ENCODE measurements at places on chromosomes 6 and 20.

- DNase-seq = no peak
These were observed 31.7 kb downstream of the PAK5 start for GRCh38 chr20:9807136-9807535.

GRCh38 chr6:43578748-43579147 is 2.8 kb downstream of the POLH start:
- DNase-seq = no peak

DNA sequence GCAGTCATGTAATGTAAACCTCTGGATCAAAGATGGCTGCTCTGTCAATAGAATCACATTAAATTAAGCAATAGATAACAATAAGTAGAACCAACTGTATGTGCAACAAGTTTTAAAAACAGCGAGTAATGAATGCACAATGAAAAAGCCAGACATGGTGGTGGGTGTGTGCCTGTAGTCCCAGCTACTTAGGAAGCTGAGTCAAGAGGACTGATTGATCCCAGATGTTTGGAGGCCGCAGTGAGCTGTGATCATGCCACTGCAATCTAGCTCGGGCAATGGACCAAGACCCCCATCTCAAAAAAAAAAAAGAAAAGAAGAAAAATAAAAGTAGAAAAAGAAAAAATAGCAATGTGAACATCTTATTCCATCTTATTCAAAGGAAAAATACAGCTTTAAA is 558.7 kb upstream of the MMS22L start:
- no peak for DNase-seq

DNA sequence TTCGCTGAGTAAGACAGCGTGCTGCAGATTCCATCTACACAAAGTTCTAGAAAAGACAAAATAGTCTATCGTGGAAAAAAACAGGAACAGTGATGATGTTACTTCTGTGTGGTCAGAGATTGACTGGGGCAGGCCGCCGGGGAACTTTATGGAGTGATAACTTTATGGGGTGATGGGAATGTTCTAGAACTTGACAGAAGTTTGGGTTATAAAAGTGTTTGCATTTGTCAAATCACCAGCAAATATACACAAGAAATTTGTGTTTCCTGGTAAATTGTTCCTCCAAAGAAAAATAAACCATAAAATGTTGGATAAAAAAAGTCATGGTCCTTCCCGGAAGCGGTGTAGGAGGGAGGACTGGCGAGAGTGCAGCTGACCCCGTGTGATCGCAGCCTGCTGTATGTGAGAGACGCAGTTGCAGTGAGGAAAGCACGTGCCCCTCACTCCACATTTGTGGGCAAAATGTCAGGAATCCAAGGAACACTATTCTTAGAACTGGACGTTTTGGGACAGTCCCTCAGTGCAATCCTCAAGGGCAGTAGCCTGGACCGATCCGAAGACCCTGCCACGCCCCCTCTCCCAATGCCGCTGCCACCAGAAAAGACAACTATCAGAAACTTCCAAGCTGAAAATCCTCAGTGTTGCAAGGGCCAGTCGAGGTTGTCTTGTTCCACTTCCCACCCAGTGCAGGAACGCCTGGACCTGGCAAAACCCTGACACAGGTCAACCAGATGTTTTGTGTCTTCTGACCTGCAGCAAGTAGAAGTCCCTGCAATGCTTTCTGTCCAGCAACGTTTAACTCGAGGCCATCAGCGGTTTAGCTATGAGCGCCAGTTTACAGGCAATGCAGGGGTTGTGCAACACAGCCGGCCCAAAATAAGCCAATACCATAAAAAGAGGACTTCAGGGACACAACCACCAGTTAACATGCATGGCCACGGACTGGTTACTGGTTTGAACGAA is 80.5 kb upstream of the QKI start:
- no peak for DNase-seq

DNA sequence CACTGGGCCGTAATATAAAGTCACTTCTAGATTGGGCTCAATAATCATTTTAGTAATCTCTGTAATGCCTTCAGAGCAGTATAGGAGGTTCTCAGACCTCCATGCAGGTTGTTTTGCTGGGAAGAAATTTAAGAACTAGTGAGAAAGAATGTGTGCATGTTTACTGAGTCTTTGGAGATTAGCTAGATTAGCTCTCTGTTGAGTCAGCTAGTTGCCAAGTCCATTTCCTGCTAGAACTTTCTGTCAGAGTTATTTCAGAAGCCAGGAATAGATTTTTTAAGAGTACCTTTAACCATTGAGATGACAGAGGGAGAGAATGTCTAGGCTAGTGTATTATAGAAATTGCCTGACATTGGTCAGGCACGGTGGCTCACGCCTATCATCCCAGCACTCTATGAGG is 33.3 kb downstream of the ORC3 start:
- DNase-seq = no peak

- no peak for DNase-seq
These were observed 25.1 kb downstream of the FGD2 start for GRCh38 chr6:37030599-37030998.

Measured in spinal cord (tissue), 10 donors.